ENCODE measurements at places on chromosomes 3 and 15.

- DNase-seq, result no peak
Measured at GRCh38 chr15:98903377-98904018, 104.1 kb downstream of the PGPEP1L start.

DNA sequence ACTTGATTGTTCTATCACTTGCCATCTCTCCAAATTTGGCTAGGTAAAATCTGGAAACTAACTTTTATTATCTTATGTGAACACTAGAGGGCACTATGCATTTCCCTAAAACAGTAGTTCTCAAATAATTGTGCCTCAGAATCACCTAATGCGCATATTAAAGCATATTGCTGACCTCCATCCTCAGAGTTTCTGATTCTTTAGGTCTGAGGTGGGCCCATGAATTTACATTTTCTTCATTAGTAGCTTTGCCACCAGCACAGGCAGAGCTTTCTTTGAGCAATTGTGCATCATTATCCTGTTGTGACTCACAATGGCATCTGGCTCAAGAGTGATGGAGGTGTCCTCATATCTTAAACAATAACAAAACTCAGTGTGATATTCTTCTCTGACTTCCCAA is 17.5 kb upstream of the BCHE start:
- no peak for DNase-seq

- DNase-seq, result peak; percentile 21
Measured at GRCh38 chr3:42654331-42655201, 1.1 kb downstream of the ZBTB47 start.

DNA sequence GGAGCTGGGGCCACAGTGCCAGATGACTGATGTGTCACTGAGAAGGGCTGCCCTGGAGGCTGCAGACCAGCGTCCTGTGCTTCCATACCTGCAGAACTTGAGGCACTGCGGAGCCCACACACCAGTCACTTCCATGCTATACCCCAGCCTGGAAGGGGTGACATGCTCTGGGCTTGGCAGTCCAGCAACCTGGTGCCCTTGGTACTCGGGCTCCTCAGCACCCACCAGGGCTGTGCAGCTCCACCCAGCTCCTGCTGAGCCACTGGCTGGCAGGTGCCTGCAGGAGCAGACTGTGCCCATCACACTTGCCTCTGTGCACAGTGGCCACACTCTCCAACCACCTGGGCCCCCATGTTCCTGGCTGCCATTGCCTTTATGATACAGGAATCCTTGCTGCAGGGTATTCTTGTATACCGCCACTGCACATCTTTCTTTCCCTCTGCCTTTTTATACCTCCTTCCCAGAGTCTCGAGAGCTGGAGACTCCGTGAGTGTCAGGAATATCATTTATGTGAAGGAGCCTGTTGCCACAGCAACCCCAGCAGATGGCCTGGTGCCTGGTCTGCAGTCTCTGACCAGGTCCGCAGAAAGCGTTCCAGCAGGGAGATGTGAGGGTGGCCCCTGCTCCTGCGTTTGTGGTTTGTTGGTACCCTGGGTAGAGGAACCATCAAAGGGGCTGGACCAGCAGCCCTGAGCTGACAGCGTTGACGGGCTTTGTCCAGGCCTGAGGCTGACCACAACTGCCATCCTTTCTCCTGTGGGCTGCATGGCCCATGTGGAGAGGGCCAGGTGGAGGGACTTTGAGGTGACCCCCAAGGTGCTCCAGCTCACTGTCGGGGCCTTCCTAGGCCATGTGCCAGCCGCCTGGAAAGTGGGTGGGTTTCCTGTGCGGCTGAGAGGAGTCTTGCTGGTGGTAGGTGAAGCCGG is 93.4 kb upstream of the PLXNA1 start:
- DNase-seq, result no peak

DNA sequence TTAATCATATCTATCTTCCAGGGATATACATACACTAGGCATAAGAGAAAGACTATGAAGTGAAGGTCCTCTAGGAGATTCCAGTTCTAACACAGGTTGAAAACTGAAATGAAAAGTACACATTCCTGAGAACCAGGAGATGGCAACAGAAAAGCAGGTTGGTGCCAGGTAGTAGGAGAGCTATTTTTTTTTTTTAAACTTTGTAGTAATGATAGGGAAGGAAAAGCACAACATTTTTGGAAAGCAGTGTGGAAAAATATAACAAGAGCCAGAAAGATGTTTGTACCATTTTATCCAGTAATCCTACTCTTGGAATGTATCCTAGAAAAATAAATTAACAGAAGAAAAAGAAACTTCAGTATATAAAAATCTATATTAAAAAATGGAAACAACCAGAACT is 189.9 kb downstream of the DTWD1 start:
- no peak for DNase-seq

DNA sequence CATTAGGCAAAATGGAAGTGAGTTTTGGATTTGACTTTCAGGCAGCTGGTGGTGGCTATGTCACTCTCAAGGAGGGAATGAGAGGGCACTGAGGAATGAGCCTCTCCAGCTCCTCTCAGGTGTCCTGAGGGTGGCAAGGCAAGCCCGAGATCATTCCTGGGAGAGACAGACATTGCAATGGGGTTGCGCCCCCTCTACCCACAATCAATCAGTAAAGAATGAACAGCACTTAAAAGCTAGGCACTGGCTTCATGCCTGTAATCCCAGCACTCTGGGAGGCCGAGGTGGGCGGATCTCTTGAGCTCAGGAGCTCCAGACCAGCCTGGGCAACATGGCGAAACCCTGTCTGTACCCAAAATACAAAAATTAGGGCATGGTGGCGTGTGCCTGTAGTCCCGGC is 14.1 kb upstream of the SHF start:
- DNase-seq, result no peak

DNA sequence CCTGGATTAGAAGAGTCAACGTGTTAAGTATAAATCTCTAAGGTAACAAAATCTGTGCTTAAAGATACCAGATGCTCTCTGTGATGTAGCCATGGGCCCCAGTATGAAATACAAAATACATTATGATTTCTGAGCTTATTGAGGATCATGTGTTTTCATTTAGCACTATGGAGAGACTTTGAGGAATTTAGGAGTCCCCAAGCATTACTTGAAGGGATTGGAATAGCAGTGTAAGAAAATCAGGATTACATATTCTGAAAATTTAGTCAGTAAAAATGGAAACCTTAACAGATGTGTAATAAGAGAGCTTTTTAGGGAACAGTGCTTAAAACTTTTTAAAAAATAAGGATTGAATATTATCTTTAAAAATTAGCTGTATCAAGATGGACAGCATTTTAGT is 35.5 kb downstream of the ECT2 start:
- no peak for DNase-seq

Data from T1000 (cell line).